Tongue (tissue), 3 donors: ENCODE measurements at places on chromosomes 3 and 15. TPM values are rescaled to one million over a fixed set of nuclear protein-coding genes. Genes with fewer than 3 reads are reported as not detected.

DNA sequence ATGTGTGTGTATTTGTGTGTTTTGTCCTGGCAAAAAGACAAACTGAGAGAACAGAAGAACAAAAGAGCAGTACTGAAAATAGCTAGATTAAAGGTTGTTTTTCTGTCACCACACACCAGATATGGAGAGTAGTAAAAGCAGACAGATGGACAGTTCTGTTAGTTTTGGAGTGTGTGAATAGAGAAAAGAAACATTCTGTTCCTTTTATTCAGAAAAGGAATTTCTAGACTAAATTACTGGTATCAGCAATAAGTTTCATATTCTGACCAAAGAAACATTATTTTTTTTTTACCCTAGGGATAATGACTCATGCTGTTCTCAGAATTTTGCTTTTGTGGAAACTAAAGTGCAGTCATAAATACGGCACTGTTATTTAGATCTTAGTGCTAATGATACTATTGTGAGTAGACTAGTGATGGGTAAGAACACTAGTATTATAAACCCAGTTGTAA lies 32.9 kb downstream of the PIK3CA start:
- no peak for DNase-seq

DNA sequence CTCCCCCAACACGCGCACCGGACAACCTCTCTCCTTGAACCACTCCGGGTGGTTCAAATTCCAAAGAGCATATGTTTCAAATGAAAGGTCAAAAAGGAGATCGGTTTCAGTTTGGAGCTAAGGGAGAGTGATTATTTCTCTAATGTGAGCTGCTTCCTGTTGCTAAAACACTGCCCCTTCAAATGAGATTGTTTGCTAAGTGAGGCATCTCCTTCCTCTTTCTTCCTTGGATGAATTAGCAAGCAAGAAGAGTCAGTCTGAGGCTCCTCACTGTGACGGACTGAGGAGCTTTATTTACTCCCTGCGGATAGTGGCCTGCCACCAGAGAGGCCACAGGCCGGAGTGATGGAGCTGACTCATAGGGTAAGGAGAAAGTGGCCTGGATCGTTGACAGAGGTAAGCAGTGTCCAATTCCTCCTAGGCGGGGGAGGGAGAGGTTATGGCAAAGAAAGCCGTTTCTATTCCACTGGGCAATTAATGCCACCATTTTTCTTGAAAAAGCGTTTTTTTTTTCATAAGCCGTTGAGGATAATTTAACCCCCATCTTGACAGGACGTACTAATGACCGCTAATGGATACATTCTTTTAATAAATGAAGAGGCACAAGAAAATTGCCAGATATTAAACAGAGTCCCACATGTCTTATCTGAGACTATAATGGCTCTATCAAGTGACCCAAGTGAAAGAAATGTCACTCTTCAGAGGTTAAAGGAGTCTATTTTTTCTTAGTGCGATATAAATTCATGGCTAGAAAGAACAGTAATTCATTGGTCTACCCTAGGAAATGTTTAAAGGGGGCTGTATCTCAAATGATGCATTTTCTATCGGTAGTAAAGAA lies 167.0 kb upstream of the ANKRD28 start:
- peak; percentile 45 for DNase-seq

- DNase-seq, result no peak
These were observed 420.1 kb downstream of the MAGI1 start for GRCh38 chr3:65618599-65618998.

DNA sequence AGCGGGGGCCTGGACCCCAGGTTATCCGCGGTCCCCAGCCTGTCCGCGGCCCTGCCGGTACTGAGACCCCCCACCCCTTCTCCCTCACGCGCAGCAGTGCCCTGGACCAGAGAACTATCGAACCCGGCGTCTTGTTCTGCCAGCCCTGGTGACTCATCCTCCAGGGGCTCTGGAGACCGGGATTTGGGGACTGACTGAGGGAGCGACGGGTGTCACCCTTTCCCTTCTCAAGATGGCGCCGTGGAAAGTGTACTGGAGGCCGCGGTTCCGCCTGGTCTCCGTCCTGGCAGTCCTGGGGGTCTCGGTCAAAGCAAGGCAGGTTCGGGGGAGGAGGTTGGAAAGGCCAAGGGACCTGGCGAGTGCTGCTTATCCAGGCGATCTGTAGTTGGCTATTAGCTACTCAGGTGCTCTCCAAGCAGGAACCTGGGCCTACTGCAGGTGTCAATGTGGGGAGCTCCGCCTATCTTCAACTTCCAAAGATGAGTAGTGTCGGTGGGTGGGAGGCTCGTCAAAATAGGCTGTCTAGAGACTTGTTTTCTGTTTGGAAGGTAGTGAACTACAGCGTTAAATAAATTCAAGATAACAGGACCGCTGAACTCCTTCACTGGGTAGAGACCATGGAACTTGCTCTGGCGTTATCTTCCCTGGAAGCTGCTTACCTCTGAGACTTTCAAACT lies 790 bp downstream of the RAB5A start:
- DNase-seq, result peak; percentile 66

GRCh38 chr3:26535151-26535550 lies 87.4 kb upstream of the LRRC3B start:
- no peak for DNase-seq

Gene UPK1B
- total RNA-seq, result 9.4 TPM

DNA sequence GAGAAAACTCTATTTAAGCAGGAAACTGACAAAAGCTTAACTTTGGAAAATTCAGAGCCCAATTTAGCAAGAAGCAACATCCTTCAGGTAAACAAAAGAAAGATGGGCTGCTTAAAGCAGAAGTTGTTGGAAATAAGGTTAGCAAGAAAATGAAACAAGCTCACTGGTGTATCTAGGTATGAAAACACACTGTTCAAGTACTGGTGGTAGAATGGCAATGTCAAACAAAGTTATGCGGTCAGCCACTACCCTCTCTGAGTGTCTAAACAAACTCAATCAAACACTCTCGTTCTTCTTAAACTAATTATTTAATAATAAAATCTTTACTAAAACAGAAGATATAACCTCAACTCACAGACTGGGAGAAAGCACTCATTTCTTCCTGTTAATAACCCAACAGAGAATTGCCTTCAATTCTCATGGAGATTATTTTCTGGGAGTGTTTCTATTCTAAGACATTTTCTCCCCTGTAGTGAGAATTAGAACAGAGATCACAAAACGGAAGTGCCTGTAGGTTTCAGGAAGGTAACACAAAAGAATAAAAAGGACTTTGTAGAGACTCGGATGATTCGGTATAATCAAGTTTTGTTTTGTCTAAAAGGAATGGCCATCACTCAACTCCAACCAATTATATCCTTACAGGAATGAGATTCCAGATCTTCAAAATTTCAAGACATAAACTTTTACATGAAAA lies 28.9 kb downstream of the PRICKLE2 start:
- no peak for DNase-seq

DNA sequence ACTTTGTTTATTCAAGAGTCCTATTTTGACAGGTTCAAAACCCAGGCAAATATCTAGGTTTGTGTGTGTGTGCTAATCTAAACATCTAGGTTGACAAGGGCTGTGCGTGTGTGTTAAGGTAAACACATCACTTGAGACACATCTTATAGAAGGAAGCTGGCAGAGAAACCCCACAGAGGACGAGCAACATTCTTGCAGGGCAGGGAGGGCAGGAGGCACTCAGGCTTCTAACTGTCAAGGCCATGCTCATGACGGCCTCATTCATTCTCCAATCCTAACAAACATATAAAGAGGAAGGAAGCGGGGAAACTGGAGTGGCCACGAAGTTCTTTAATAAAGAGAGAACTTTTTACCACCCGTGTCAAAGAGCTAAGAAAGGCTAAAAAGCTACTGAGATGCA lies 43.4 kb downstream of the SLCO2A1 start:
- no peak for DNase-seq
